ENCODE measurements at places on chromosomes 7 and 10. TPM values are rescaled to one million over a fixed set of nuclear protein-coding genes. Genes with fewer than 3 reads are reported as not detected.

The TWIST1 gene
- 2.8 TPM for total RNA-seq

The RSBN1L gene
- total RNA-seq, result 8.2 TPM

The GNAT3 gene
- not detected for total RNA-seq

The GJD4 gene
- total RNA-seq, result not detected

The MEST gene
- total RNA-seq, result 36.9 TPM

The NRCAM gene
- total RNA-seq, result 135 TPM

The MYOZ1 gene
- total RNA-seq, result 0.05 TPM

The SYT15 gene
- total RNA-seq, result 3.1 TPM

The ZNF365 gene
- 0.86 TPM for total RNA-seq

The DNAJC30 gene
- 10.1 TPM for total RNA-seq

The GRM3 gene
- total RNA-seq, result not detected

The STAG3 gene
- 0.27 TPM for total RNA-seq

The SLC26A4 gene
- 0.02 TPM for total RNA-seq

The BHLHA15 gene
- total RNA-seq, result 0.39 TPM

The EBLN1 gene
- not detected for total RNA-seq

The PDE6C gene
- not detected for total RNA-seq

The TMEM229A gene
- not detected for total RNA-seq

The ZNF282 gene
- total RNA-seq, result 18.0 TPM

The APBB1IP gene
- total RNA-seq, result 5.0 TPM

The HOXA1 gene
- total RNA-seq, result 3.6 TPM

The SOSTDC1 gene
- not detected for total RNA-seq

The CAMK2B gene
- 0.16 TPM for total RNA-seq

The NCF1 gene
- total RNA-seq, result 0.11 TPM

The AUTS2 gene
- 5.2 TPM for total RNA-seq

The GFRA1 gene
- 8.4 TPM for total RNA-seq

The PTPRZ1 gene
- not detected for total RNA-seq
